ENCODE measurements at places on chromosomes 4 and X.

- DNase-seq: no peak
These were observed 6.6 kb upstream of the GRPEL1 start for GRCh38 chr4:7074426-7074825.

GRCh38 chr4:184824081-184824775 is 1.5 kb downstream of the ACSL1 start:
- DNase-seq: no peak

- no peak for DNase-seq
These were observed 26.5 kb downstream of the SEC31A start for GRCh38 chr4:82864336-82864979.

- no peak for DNase-seq
These were observed at the start of gene MAGEB1 for GRCh38 chrX:30246769-30247489. MAGEB1 (plus strand) TSS chrX:30247146; CDS start chrX:30250494, 3,348 bp downstream.

DNA sequence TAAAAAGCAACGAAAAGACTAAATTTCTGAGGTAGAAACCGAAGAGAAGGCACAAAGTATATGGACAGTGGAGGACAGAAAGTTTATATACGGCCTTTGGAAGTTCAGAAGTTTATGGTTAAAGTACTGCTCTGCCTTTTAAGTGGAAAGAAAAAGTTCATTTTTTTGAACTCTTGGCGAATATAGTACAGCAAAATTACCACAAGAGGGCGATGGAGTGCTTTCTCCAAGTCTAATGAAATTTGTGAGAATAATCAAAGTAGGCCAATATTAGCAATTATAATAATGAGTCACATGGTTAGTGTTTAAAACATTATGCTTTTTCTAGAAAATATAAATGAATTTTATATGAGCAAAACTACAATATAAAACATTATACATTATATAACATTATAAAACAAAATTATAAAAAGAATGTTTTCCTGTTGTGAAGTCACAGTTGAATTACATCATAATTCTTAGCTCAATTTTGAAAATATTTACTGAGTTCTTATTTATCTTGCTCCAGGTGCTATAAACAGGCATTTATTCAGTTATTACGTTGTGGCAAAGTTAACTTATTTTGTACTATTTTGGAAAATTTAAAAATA is 136.2 kb upstream of the BMPR1B start:
- no peak for DNase-seq

GRCh38 chr4:40924096-40924792 is 174.5 kb downstream of the NSUN7 start:
- DNase-seq: no peak

DNA sequence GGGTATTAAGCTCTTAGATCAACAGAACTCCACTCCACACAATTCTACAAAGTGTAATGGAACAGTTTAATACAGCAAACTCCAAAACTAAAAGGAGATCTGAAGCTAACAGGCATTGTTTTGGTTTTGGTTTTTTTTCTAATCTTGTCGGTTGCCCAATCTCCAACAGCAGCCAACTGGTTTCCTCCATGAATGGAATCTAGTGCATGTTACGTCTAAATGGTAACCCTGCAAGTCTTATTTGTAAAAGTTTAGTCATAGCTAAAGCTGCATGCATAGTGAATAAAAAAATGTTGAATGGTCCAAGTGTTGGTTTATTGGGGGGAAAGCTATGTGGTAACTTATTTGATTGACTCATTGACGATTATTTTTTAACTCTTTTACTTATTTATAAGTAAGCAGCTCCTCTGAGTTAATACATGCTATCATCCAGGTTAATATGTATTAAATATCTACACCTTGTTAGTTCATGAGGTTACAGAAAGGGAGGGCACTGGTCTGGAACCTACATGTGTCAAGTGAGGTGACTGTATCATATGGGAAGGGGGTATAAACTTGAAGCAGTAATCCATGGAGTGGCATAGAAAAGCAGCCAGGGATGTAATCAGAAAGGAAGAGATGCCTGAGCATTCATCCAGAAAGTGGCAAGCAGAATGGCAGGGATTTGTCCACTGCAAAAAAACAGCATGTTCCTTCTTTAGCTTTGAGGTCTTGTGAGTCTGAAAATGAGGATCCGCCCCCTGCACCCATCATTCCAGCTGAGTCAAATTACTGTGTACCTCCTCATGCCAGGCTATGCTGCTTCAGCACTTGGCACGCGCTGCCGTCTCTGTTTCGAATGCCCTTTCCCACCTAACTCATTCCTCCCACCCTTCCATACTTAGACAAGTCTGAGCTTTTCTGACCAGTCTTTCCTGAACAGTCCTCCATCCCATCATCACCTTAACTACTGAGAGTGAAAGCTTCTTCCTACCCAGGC is 81.7 kb downstream of the PDGFC start:
- DNase-seq: no peak

GRCh38 chr4:185108669-185109068 is 34.4 kb upstream of the SLC25A4 start:
- DNase-seq: no peak

DNA sequence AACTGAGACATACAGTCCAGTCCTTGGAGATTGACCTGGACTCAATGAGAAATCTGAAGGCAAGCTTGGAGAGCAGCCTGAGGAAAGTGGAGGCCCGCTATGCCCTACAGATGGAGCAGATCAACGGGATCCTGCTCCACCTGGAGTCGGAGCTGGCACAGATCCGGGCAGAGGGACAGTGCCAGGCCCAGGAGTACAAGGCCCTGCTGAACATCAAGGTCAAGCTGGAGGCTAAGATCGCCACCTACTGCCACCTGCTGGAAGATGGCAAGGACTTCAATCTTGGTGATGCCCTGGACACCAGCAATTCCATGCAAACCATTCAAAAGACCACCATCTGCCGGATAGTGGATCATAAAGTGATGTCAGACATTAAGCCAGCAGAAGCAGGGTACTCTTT is 20.4 kb upstream of the FRMPD3 start:
- no peak for DNase-seq

DNA sequence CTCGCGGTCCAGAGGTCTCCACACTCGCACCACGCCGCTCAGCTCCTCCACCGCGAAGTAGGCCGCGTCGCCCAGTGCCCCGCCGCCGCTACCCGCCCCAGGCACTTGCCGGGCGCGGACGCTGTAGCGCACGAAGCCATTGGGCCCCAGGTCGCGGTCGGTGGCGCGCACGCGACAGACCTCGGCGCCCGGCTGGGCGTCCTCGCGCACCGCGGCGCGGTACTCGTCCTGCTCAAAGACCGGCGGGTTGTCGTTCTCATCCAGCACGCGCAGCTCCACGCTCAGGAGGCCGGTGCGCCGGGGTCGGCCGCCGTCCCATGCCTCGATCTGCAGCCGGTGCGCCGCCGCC is 1.4 kb downstream of the DCHS2 start:
- DNase-seq: no peak

DNA sequence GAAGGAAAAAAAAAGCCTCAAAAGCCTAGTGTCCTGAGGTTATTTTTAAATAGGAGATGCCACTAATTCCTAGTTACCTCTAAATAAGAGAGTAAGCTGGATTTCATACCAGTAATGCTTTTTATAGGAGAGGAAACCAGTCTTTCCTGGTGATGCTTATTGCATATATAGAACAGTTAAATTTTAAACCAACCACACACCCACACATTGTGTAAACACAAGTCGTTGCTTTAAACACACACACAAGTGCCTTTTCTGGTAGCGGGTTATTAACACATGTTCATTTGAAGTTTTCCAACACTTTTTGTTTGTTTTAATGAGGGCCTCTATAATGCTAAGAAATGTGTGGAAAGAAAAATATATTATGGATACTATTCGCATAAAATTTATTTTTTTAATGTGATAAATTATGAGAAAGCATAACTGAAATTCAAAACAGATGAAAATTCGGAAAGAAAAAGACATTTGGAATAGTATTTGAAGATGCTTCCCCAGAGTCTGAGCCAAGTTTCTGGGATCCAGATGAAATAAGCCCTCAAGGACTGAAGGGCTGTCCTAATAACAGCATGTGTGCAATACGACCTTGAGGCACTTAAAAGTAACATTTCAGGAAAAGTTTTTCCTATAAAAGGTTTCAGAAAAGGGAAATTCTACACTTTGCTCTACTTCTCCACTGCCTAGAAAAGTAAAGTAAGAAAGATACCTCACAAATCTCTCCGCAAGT is 2.0 kb downstream of the ANTXR2 start:
- DNase-seq: no peak

- DNase-seq: no peak
These were observed 50.5 kb downstream of the SLC4A4 start for GRCh38 chr4:71389149-71389827.

DNA sequence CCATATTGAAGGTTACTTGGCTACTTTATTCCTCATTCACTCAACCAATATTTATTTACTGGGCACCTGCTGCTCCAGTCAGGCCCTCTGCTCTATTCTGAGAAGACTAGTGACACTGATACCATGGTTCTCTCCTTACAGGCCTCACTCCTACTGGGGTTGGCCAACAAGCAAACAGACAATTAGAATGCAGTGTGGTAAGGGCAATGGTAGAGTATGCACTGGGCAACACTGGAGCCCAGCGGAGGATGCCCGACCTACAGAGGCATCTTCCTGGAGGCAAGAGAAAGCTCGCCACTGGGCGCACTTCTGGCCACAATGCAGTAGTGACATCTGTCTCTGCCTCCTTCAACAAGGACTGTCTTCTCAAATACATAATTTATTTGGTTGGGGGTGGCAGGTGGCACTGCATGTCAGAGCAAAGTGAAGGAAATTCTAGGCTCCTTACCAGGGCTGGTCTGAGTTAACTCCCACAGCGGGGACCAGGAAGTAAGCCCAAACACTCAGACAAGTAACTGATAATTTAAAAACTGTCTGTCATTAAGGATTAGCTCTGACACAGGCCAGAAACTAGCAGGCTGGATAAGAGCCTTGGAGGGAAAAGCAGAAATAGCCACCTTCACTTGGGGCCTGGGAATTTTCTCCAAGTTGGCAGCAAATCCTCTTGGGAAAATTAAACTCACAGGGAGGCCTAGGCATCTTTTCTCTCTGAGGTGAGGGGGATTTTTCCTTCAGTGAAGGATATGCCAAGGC is 150.7 kb upstream of the EOLA2 start:
- DNase-seq: no peak

GRCh38 chr4:19557161-19557560 is 694.5 kb upstream of the SLIT2 start:
- no peak for DNase-seq

- DNase-seq: no peak
These were observed 74.1 kb upstream of the UCP1 start for GRCh38 chr4:140642674-140643437.

DNA sequence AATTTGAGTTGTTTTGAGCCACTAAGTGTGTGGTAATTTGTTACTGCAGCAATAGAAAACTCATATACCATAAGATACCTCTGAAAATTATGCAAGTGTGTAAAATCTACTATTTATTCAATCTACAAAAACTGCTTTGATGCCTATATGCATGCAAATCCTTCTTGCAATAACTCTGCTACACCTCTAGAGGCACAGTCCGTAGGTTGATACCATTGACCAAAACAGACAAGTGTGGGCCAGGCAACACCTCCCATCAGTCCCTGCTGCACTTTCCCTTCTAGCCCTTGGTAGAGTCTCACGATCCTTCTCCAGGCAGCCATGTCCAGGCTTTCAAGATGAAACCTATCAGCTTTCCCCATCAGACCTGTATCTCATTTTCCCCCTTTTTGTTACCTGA is 48.8 kb upstream of the FAM9A start:
- no peak for DNase-seq

GRCh38 chrX:13938051-13938828 is 91.5 kb downstream of the GEMIN8 start:
- no peak for DNase-seq

GRCh38 chrX:74453178-74453577 is 31.9 kb downstream of the SLC16A2 start:
- no peak for DNase-seq

- no peak for DNase-seq
These were observed 182.2 kb downstream of the GABRB1 start for GRCh38 chr4:47213539-47213938.

- peak; percentile 51 for DNase-seq
These were observed 40.9 kb upstream of the IL13RA2 start for GRCh38 chrX:115058276-115058675.

GRCh38 chr4:15402974-15403373 is 24.9 kb upstream of the C1QTNF7 start:
- DNase-seq: no peak

GRCh38 chr4:112279882-112280315 is 5.8 kb downstream of the TIFA start:
- no peak for DNase-seq

GRCh38 chr4:165326831-165327210 is 648 bp upstream of the MSMO1 start:
- DNase-seq: no peak

DNA sequence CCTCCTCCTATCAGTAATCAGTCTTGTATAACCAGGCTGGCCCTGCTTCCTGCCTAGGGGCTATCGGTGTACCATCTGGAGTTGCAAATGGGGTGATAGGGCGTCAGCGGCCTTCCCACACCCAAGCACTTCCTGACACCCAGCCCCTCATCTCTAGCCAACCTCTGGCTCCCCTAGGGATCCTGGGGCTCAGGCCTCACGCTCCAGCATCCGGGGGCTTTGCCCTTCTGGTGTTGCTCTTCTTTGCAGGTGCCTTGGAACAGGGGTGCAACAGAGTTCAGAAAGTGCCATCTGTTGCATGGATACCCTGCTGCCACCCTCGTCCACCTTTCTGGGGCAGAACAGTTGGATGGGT is 4.1 kb downstream of the IL9R start:
- no peak for DNase-seq

DNA sequence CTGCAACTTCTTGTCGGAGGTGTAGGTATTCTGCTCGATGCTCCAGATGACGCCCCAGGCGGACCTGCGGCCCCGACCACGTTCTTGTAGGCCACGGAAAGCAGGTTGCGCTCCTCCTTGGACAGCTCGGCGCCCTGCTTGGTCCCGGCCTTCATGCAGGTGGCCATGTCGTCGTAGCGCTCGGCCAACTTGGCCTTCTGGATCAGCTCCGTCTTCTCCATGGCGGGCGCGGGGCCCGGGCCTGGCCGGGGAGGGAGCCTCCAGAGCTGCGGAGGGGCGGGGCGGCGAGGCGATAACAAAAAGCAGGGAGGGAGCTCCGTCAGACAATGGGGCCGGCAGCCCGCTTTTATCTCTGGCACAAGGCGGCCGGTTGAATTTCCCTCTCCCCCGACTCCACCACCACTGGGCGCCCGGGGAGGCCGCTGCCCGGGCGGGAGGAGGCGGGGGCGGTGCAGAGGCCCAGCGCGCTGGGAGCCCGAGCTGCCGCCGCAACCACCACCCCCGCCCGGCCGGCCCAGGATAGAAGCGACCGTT is 28.3 kb upstream of the DRP2 start:
- DNase-seq: no peak

Data from pulmonary artery endothelial cell (primary cell).